ENCODE measurements at places on chromosomes 16 and 17.

DNA sequence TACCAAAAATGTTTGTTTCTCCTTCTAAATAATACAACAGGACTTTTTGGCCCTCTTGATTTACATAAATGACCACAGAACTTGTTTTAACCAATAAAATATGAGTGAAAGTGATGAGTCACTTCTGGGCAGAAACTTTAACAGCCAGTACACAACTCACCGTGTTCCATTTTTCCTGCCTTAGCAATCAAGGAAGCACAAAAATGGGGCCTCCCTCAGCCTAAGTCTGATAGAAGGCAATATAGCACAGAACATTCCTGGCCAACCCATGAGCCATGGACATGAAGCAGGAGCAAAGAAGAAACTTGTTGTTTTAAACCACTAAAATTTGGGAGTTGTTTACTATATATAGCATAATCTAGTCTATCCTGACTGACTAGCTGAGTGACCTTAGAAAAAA lies 61.1 kb upstream of the MTMR4 start:
- no peaks in the 10 kb centered on the region for H3K36me3 ChIP-seq
- no peak for DNase-seq
- no peaks in the 10 kb centered on the region for H3K27me3 ChIP-seq
- H3K27ac ChIP-seq = no peak overlapping the region
- H3K4me1 ChIP-seq = no peaks in the 10 kb centered on the region

GRCh38 chr17:79294459-79295071 lies 219.9 kb downstream of the ENGASE start:
- H3K4me1 ChIP-seq = no peaks in the 10 kb centered on the region
- H3K4me3 ChIP-seq = no peak overlapping the region
- H3K36me3 ChIP-seq = no peaks in the 10 kb centered on the region
- H3K27ac ChIP-seq = no peak overlapping the region

- no peaks in the 10 kb centered on the region for H3K36me3 ChIP-seq
- DNase-seq = no peak
- H3K4me3 ChIP-seq = no peak overlapping the region
- H3K27me3 ChIP-seq = peaks cover 24% of the 10 kb centered on the region
Measured at GRCh38 chr17:1029196-1029921, 32.4 kb downstream of the TIMM22 start.

DNA sequence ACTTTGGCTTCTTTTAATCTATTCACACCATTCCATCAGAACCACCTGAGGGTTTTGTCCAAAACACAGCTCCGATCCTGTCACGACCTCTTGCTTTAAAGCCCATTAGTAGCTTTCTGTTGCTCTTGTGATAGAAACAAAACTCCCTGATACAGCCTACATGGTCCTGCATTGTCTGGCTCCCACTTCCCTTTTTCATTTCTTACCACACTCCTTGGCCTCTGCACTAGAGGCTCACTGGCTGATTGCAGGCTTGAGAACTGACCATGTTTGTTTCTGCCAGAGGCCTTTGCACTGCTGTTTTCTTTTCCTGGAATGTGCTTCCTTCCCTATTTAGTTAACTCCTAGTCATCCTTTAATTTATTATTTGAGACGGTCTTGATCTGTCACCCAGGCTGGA lies 23.7 kb downstream of the IST1 start:
- peaks cover 98% of the 10 kb centered on the region for H3K36me3 ChIP-seq
- no peak overlapping the region for H3K27ac ChIP-seq
- no peaks in the 10 kb centered on the region for H3K4me1 ChIP-seq
- no peak for DNase-seq
- no peak overlapping the region for H3K4me3 ChIP-seq

- H3K4me3 ChIP-seq = peak overlapping the region; percentile 54
- H3K4me1 ChIP-seq = peaks cover 16% of the 10 kb centered on the region
- peaks cover 8% of the 10 kb centered on the region for H3K27me3 ChIP-seq
Measured at GRCh38 chr17:50052241-50052796, 3.6 kb upstream of the ITGA3 start.

DNA sequence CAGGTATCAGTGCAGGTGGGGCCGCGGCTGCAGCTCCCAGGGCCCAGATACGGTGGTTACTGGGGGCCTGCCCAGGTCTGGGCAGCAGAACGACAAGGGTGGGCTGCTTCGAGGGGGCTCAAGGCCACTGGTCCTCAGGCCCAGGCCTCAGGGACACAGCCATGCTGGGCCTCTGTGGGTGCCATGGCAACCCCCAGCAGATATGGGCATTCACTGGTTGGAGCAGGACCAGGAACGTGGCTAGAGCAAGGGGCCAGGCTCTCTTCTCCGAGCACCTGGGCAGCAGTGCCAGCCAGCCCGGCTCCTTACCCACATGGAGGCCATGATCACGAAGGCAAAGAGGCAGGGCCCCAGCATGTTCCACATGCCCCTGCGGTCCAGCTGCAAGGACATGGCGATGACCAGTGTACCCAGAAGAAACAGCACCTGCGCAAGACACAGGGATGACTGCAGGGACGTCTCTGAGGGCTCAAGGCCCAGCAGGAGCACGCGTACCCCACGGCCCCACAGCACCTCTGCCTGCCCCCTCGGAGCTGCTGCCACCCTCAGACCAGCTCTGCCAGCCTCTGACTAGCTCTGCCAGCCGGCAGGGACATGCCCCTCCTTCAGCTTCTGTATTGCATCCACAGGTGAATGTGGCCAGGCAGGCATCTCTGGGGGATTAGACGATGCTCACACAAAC lies 2.1 kb upstream of the MRPL28 start:
- no peak overlapping the region for H3K4me3 ChIP-seq
- H3K36me3 ChIP-seq = peaks cover 40% of the 10 kb centered on the region
- H3K4me1 ChIP-seq = no peaks in the 10 kb centered on the region
- H3K27ac ChIP-seq = no peak overlapping the region
- no peak for DNase-seq
- no peaks in the 10 kb centered on the region for H3K27me3 ChIP-seq
